ENCODE measurements at places on chromosomes 5 and 9. TPM values are rescaled to one million over a fixed set of nuclear protein-coding genes. Genes with fewer than 3 reads are reported as not detected.
A peak's percentile ranks its signal among the peaks of the same experiment; 100 is the strongest.

Gene ARSI
- total RNA-seq, result 0.04 TPM

- DNase-seq, result peak; percentile 34
Observed at GRCh38 chr9:75071530-75072122, 16.3 kb downstream of the NMRK1 start.

GRCh38 chr9:4106081-4106759, 193.6 kb downstream of the GLIS3 start:
- no peak for DNase-seq

DNA sequence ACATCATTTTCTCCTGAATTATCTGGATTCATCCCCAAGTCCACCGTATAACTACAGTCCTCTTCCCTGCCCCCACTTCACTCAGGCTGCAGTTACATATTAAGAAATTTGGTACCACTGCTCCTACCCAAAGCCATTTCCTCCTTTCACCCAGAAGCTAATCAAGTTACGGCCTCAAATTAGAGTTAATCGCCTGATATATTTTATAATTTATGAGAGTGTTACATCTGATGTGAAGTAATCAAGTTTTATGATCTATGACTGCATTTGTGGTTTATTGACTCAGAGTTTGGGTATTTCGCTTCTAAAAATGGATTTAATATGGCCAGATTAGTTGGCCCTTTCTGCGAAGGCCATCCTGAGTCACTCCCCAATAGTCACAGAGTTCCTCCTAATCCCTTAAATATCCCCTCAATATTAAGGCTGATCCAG, 223.6 kb upstream of the KIF2A start:
- DNase-seq, result no peak

Gene SUSD3
- 16.9 TPM for total RNA-seq

DNA sequence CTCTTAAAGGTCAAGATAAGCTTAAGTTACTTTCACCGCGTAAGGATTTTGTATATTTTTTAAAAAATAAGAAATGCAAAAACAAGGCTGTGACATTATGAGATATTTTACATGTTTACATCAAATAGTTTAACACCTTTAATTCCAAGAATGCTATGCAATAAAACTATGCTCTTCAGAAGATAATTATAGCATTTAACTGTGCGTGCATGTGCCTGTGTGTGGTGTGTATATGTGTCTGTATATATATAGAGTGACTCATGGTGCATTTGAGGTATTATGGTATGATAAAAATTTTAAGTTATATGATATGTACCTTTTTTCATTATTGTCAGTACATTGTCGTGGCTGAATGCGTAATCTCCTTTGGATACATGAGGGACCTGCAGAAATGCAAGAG, 539.3 kb downstream of the PDE4D start:
- no peak for DNase-seq

DNA sequence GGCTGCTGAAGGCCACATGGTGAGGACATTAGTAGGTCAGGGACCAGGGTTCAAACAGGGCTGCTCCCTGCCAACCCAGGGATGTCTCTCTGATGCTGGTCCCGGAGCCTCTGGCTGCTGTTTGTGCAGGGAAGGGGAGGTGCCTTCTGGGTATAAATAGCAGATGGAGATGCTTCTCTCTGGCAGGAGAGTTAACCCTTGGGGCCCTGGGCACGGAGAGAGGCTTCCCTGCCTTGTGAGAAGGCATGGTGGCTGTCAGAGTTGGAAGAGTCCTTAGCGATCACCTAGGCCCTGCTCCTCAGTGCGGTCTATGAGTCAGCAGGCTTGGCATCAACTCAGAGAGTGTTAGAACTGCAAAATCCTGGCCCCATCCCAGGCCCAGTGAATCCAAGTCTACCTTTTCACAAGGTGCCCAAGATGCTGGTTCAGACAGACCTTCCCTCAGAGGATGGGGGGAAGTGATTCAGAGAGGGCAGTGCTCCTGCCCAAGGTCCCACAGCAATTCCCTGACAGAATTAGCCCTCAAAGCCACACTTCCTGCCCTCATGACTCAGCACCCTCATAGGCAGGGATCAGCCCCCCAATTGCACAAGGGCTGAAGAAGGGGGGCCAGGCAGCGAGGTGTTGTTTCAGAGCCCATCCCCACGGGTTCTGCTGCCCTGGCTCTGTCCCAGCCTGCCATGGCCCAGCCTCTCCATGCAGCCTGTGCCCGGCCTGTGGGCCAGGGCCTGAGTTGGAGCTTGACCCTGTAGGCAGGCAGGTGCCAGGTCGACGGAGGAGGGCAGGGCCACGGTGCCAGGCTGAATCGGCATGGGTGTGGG, 25.6 kb downstream of the CAMK2A start:
- no peak for DNase-seq

- no peak for DNase-seq
Observed at GRCh38 chr9:136252281-136252680, 6.7 kb upstream of the QSOX2 start.

Gene CTNND2
- total RNA-seq, result 0.35 TPM

DNA sequence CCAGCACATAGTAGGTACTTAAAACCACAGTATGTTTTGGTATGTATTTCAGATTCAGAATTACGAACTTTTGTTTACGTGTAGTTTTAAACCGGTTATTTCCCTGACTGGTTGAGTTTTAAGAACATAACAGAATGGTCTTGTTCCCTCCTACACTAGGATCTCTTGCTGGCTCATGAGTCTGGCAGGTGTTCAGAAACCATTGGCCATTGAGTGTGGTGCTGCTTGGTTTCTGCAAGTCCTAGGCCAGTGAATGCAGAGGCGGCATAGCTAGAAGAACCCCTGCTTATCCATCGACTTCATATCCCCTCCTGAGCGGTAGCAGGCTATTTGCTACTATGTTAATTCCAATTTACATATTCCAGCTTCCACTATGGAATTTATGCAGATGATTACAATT, 65.6 kb downstream of the GPR21 start:
- DNase-seq, result no peak

Gene KCNV2
- not detected for total RNA-seq

DNA sequence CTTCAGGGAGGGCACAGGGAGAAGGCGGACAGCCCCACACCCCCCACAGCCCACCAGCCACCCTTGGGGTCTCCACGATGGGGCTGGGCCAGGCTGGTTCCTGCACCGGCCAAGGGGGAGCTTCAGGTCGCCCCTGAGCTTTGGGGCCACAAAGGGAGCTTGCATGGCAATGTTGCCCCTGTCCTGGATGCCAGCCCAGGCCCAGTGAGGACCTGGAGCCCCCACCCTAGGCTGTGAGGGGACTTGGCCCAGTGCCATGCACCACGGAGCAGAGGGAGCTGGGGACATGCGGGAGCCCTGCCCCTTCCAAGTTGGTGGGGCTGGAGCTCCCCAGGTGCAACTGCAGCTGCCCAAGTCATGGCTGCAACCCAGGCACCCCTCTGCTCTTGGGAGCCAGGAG, 18.4 kb downstream of the TMEM38B start:
- no peak for DNase-seq

- no peak for DNase-seq
Observed at GRCh38 chr5:120638449-120638848, 174.3 kb downstream of the PRR16 start.

DNA sequence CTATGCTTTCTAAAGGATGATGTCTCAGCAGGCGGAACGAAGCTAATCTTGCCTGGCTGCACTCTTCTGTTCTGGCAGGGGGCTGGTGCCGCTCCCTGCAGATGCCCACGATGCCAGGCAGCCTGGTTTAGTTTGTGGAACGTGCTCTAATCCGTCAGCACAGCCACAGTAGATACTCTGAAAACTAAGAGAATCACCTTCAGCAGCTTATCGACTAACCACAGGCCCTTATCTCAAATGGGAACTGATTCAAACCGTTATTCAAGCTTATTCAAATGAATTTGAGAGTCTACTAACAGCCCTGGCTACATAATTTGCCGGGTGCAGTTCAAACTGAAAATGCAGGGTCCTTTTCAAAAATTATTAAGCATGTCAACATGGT, 246.6 kb upstream of the ANKRD55 start:
- DNase-seq, result no peak

GRCh38 chr5:135880278-135880677, 15.4 kb downstream of the IL9 start:
- DNase-seq, result peak; percentile 25

GRCh38 chr5:139633295-139634027, 14.7 kb upstream of the CXXC5 start:
- DNase-seq, result peak; percentile 84

Gene GGTA1
- not detected for total RNA-seq

DNA sequence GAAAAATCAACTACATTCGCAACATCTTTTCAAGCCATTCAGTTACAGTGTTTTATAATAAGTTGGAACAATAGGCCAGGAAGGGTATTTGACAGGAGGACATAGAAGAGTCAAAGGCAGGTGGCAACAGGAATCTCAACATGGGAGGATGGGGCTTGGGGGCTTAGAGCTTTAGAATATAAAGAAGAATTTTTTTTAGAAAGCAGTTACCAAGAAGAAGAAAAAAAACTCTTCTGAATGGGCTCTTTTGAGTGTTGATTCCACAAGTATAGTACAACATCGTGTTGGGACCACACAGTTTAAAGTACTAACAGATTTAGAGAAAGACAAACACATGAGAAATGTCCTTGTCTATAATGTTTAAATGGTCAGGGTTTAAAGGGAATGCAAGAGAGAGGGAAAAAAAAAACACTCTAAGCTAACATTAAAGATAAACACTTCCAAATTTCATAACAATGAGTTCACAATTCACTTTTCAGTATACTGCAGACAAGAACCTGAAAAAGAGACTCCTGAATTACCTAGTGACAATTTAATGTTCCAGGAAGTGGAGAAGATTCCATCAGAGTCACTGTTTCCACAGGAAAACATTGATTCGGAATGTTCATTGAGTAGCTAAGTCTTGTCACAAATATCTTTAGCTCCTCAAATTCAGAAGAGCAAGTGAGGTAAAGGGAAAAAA, 282.3 kb downstream of the DEPDC1B start:
- no peak for DNase-seq

- DNase-seq, result no peak
Observed at GRCh38 chr5:138725153-138725817, 27.9 kb upstream of the CTNNA1 start.

- DNase-seq, result no peak
Observed at GRCh38 chr5:111735583-111736270, 21.3 kb downstream of the NREP start.

DNA sequence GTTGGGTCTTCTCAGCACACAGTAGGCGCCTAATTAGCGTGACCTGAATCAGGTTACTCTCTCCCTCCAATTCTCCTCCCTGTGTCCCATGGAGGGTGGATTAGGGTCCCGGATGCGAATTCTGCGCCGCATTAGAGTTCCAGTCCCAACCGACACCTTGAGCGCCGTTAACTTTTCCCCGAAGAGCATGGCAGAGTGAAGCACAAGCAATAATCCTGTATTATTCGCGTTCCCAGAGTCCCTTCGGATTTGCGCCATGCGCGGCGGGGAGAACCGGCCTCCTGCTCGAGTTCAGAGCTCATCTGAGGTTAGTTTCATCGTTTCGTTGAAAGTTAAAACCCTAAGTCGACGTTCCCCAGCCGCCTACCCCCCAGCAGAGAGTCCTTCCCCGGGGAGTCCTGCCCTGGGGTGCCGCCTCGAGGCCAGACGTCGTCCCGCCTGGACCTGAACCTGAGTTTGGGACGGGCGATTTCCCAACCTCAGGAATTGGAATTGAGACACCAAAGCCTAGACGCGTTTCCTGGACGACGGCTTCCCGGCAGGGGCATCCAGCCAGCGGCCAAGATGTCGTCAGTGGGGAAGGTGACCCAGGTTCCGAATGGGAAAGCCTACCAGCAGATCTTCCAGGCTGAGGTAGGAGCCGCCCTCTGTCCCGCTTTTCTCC, at the start of gene CCDC180:
Gene CCDC180 (plus strand): TSS at position 160 of the 664 bp plus-strand sequence. CDS start 405 bp downstream, at position 565.
- no peak for DNase-seq

DNA sequence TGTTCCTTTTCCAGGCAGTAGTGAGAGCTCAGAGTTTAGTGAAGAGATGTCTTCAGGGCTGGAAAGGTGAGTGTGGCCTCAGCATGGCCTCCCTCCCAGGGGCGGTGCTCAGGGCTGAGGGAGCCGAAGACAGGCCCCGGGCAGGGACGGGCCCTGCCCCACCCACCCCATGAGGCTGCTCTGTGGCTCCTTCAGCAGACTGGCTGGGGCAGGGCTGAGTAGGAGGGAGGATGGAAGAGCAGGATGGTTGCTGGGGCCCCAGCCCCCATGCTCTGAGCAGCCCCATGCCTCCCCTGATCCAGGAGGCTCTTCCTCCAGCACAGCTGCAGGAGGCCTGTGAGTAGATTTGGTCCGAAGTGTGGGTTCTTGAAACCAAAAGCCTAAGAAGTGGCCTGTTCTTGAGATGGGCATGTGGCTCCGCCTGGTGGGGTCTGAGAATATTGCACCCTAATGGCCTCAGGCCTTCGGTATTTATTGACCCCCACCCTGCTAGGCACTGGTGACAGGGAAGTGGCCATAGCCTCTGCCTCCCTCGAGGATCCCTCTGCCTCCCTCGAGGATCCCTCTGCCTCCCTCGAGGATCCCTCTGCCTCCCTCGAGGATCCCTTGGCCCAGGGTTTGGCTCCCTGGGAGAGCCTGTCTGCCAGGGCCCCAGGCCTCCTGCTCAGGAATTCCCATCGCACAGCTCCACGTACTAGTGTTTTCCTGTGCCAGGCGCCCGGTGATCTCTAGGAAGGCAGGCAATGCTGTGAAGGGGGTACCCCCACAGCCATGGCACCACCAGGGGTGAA, 65.4 kb upstream of the GARNL3 start:
- peak; percentile 78 for DNase-seq

- DNase-seq, result peak; percentile 82
Observed at GRCh38 chr9:127628758-127629467, 16.8 kb downstream of the STXBP1 start.

DNA sequence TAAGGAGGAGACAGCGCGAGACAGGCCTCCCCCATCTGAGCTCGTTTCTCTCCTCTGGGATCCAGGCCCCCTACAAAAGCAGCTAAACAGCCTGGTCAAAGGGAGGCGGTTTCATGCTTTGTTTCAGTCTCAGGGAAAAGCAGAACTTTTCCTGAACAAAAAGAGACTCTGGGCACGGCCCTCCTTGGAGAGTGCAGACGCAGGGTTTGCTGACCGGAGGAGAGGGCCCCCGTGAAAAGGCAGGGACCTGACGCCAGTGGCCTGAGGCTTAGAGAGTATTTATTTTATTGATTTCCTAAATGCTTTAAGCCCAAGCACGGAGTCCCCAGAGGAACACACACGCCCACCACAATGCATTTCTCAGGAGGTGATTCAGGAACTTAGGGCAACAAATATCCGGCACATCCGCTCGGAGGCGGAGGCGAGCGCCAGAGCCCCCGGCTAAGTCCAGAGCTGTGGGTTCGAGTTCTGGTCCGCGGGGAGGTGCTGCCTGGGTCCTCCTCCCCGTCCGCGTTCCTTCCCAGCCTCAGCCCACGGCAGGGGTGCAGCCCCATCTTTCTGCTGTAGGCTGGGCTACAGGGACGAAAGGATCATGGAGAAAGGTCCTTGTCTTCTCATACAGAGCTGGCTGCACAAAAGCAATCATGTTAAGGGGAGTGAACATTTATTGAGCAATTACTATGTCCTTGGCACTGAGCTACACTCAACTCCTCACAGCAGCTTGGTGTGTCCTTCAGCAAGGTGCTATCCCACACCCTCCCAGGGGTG, 40.0 kb downstream of the PTGES start:
- DNase-seq, result no peak

- DNase-seq, result no peak
Observed at GRCh38 chr9:120571443-120572257, 8.3 kb downstream of the CDK5RAP2 start.

GRCh38 chr5:168612123-168612522, 33.0 kb upstream of the PANK3 start:
- DNase-seq, result no peak

All from K562 (cell line).